Stimulated activated CD4-positive, alpha-beta T cell treated with anti-CD3 and anti-CD28 coated beads, Interleukin-12 subunit alpha, Interleukin-12 subunit beta, amount 100 ng/mL, for 4 hours (primary cell): ENCODE measurements at places on chromosomes 1 and 21.

DNA sequence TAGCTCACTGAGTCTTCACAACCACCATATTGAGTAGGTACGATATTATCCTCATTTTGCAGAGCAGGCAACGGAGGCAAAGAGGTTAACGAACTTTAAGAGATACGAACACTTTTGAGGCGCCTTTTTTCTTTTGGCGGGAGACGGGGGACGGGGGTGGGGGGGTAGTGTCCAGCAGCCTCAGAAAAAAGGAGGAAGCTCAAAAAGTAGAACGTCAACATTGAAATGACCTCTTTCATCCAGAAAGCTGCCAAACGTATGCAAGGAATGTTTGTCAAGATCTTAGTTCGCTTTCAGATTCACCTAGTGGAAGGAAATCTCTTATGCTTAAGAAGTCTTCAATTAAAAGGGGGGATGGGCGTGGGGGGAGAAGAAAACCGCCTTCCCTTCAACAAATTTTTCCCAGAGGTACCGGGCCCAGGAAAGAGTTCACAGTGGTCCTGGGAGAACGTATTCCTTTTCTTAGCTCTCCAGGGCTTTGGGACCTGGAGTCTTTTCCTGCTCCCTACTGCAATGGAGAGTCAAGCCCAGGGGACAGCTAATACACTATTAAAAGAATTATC, 1.1 kb upstream of the PCAT6 start:
- no peak for DNase-seq

DNA sequence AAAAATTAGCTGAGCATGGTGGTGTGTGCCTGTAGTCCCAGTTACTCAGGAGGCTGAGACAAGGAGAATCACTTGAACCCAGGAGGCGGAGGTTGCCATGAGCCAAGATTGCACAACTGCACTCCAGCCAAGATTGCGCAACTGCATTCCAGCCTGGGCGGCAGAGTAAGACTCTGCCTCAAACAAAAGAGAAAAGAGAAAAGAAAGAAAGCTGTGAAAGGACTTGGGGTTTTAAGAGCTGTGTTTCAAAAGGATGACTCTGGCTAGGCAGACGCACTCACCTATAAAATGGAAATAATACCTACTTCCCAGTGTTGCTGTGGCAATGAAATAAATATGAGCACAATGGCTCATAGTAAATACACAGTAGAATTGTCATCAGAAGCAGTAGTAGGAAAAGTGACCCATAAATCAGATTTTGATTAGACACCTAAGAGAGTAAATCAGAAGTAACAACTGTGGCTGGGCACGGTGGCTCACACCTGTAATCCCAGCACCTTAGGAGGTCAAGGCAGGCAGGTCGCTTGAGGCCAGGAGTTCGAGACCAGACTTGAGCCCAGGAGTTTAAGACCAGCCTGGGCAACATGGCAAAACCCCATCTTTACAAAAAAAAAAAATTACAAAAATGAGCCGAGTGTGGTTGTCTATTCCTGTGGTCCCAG, 45.9 kb upstream of the PUM1 start:
- DNase-seq: no peak

- no peak for DNase-seq
Observed at GRCh38 chr1:156589546-156589945, 2.0 kb upstream of the NAXE start.

- no peak for DNase-seq
Observed at GRCh38 chr1:185775501-185775900, 41.3 kb downstream of the HMCN1 start.

DNA sequence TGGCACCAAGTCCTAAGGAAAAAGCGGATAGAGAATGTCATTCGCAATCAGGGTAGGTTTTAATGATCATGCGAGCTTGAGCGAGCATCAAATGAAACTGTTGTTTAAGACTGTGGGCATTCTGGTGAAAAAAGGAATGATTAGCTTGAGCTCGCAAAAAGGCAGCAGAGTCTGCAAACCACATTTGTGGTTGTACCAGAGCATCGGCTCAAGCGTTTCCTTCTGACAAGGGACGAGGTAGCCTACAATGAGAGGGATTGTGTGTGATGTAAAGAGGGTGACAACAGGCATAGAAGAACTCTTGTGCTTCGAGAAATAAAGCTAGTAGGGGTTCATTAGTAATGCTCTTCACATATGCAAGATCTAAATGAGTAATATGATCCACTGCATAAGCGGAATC, 11.1 kb upstream of the CD48 start:
- no peak for DNase-seq

DNA sequence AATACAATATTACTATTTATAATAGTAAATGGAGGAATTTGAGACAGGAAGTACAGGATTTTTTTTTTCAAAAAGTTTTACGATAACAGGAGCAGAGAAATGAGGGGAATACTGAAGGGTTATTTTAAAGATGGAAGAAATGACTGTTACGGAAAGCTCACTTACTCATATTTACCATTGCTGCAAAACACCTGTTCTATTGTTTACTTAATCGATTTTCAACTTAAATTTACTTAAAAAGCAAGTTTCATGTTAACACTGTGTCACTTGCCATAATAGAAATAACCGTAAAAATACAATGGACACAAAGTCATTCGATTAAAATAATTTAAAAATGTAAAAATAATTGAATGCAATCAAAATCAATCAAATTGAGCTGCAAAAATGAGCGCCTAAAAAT, 3.4 kb upstream of the EXO1 start:
- no peak for DNase-seq
